Hepatic stellate cell (primary cell): ENCODE measurements at places on chromosomes 5 and 9.

DNA sequence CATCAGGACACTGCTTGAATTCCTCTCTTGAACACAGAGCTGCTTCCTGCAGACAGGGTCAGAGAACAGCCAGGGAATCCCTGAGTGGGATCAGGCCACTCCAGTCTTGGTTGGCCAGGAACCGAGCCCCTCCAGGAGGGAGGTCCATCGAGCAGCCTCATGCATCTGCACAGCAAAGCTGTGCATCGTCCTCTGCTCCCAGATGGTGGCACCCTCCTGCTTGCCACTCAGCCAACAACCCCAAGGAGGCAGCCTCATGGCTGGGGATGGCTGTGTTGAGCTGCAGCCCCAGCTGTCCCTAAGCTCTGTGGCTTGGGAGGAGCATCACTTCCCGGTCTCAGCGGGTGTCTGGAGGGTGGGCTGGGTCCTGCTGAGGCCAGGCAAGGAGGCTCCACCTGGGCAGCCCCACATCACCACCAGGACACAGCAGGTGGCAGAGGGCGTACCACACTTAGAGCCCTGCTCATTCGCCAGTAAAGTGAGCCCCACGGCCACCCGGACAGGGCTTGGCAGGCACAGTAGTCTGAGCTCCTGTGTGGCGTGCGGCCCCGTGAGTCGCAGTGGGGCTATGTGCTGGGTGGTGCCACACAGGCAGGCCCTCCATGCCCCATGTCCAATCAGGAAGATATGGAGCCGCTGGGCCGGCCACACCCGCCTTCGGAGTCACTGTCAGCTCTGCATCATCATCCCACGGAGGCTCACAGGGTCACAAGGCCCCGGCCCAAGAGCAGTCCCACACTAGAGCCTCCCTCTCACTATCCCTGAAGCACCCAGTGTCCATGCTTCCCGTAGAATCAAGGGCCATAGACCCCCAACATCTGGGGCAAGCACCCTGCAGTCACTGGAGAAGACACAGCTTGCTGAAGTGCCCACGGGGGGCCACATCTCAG lies 11.9 kb downstream of the LPCAT1 start:
- DNase-seq: peak; percentile 86

DNA sequence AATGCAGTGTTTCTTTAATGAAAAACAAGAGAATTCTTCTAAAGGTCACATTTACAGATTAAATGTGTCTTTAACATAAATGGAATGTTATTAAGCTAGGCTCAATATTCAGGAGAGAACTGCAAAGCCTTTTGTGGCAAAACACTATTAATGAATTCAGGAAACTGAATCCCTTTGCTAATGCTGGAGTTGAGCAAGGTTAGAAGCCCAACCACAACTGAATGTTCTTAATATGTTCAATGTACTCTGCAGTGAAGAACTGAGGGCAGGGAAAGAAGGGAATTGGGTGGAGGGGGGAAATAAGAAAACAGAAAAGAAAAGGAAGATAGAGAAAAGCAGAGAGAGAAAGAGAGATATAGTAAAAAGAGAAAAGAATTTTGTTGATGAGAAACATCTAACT lies 276.7 kb upstream of the TMEM161B start:
- no peak for DNase-seq

GRCh38 chr5:37786862-37787519 lies 52.9 kb downstream of the GDNF start:
- peak; percentile 46 for DNase-seq

DNA sequence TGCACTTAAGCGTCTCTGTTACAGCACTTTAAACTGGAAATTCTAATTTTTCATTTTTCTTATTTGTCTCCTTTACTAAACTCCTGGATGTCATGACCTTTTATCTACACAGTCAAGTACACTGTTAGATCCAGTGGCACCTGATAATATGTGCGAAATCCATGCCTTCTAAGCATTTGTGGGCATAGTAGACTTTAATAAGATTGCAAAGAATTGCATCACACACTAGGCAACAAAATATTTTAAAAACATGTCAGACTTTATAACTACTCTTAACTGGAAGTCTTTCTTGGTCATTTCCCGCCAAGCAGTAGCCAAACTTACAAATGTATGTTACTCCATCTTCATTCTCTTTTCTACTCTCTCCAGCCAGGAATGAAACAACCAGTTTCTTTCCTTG lies 5.0 kb upstream of the SPINK1 start:
- DNase-seq: no peak

DNA sequence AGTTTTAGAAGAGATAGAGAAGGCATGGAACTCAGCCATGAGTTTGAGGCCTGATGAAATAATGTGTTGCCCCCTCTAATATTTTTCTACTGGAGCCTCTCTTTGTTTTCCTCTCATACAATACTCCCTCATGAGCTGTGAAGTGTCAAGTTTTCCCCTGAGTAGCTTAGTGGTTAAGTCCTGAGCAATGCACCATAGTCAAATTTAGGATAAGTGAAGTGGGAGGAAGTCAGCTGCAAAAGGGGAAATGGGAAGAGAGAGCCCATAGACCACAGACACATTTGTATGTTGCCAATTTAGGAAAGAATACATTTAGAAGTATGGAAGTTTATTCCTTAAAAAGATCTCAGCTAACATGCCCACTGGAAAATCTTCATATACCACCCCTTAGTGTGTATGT lies 171.5 kb upstream of the NREP start:
- no peak for DNase-seq

GRCh38 chr9:135023088-135023785 lies 64.2 kb upstream of the OLFM1 start:
- no peak for DNase-seq

DNA sequence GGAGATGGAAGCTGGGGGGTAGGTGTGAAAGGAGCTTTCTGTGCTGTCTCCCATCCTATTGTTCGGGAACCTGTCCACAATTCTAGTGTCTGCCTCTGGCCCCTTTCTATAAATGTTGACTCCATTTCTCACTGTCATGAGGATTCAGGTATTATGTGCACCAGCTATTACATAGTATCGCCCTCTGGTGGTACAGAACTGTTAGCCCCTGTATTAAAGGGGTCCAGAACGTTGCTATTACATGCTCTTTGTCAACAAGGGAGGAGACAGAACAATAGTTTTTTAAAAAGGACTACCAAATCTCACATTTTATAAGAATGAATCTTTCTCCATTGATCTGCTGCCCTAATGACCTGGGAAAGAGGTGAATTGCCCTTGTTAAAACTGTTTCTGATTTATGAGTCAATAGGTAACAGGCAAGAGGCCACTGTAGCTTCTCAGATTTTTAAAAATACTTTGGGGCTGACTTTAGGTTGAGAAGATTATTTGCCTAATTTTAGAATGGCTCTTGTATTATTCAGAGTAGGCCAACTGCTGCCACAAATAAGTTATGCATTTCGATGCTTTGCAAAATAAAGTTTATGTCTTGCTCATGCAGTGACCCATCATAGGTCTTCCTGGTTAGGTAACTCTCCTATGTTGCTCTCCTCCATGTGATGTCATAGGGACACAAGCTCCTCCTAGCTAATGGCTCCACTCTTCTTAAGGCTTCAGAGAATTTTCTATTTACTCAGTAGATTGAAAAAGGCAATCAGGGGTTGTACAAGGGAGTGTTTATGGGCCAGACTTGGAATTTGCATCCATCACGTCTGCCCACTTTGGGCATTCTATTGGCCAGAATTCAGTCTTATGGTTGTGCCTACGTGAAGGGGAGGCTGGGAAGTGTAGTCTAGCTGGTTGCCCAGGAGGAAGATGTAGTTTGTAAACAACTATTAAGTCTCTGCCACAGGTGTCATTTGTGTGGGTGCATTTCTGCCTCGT lies 20.8 kb downstream of the DCANP1 start:
- DNase-seq: peak; percentile 51

DNA sequence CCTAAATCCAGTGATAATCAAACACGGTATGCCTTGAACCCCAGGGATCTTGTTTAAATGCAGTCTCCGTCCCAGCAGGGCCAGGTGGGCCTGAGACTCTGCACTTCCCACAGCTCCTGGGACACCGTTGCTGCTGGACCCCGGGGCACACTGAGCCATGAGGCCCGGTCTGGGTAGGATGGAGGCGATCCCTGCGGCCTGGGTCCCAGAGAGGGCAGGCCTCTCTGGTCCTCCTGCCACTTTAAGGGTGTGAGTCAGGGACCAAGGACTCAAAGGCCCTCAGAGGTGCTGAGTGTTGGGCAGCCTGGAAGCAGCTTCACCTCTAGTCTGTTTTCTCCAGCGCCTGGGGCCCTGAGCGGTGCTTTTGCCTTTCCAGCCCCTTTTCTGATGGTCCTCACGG lies 34.1 kb upstream of the SLC9A3 start:
- DNase-seq: no peak

DNA sequence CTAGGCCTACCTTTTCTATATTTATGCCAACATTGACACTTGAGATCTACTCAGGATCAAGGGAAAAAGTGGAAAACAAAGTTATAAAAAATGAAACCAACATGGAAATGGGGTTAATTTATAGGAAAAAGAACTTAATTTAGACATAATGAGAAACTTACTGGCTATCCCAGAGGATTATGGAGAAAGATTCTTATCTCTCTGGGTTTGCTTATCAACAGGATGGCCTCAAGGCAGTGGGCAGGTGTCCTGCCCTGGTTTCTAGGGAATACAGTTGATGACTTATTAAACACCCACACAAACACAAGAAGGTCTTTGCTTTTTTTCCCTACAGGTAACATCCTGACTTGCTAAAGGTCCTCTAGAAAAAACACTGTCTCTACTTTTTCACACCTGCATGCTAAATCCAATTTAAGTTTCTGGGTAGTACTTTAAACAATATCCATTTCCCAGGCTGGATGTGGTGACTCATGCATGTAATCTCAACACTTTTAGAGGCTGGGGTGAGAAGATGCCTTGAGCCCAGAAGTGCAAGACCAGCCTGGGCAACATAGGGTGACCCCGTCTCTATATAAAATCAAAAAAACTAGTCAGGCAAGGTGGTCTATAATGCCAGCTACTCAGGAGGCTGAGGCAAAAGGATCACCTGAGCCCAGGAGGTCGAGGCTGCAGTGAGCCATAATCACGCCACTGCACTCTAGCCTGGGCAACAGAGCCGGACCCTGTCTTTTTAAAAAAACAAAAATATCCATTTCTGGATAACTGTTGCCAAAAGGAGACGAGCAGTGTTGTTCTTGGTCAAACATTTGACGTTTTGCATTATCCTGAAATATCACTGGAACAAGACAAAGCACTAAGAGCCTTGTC lies 6.6 kb upstream of the ZNF608 start:
- no peak for DNase-seq

DNA sequence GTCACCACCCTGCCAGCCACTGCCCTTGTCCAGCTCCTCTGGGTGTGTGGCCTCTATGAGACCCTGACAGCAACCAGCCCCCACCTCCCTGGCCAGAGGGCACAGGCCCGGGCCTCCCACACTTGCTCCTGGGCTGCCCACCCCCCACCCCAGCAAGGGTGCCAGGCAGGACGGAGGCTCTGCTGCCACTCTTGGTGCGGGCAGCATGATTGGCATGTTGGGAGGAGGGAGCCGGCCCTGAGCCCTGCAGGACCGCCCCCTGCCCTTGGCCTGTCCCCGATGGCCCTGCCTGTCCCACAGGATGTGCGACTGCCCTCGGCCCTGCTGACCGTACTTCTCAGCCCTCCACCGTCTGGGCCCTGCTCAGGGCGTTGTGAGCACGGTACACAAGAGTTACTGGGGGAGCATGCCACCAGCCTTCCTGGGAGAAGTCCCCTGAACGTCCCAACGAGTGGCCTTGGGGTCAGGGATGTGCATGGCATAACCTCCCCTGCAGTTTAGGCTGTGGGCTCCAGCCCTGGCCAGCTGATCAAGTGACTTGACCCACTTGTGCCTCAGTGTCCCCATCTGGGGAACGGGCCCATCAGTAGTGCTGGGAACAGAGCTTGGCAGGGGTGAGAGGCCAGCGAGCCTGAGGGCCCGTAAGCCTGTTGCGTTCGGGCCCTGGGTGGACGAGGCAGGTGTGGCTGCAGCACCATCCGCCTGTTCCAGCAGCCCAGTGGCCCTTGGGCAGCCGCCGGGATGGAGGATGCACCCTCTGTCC lies 16.0 kb downstream of the GPSM1 start:
- DNase-seq: no peak

DNA sequence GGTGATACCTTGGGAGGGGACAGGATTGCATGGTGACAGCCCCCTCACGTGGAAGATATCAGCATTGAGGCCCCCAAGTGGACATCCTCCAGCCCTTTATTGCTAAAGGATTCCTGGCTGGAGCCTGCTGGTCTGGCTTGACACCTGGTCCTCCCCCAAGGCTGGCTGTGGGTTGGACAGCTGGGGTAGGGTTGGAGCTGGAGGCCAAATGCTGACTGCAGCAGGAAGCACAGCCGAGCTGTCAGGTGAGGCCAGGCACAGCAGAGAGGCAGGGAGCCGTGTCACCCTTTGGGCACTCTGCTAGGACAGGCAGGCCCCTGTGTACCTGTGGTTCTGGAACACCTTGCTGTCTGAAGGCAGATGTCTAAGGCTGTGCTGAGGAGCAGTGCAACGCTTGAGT lies 2.2 kb downstream of the CACFD1 start:
- DNase-seq: no peak

DNA sequence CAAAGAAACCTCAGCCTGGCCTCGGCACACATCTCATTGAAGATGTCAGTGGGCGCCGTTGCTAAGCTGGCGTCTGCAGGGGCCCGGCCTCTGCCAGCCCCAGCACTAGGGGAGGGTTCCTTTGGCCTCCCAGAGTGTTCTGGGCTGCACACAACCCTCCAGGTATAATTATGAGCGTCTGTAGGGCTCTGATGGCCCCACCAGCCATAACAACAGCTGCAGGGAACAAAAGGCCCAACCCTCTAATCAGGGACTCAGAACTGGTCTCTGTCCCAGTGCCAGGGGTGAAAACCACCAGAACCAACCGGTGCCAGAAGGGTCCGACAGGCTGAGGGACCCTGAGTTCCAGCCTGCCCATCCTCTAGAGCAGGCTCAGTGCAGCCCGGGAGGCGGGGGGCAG lies 39.5 kb upstream of the SLC12A7 start:
- no peak for DNase-seq

GRCh38 chr9:112747094-112747493 lies 3.5 kb upstream of the SNX30 start:
- no peak for DNase-seq

- DNase-seq: no peak
Observed at GRCh38 chr5:178307267-178308045, 74.9 kb upstream of the PHYKPL start.

DNA sequence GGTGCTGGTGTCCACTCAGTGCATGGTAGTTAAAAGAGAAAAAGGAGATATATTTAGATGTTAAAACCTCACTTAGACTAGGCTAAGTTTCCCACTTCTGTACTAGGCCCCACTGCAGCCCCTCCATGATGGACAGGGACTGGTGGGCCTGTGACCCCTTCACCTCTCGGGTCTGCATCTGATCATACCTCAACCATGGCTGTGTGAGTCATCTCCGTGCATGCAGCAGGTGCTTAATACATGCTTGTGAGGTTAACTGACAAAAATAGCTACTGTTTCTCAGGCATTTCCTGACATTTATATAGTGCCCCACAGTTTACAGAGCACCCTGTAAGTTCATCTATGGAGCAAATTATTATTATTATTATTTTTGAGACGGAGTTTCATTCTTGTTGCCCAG lies 8.4 kb upstream of the URM1 start:
- no peak for DNase-seq
